LoVo (cell line): ENCODE measurements at places on chromosomes 13 and 19.
A peak's percentile ranks its signal among the peaks of the same experiment; 100 is the strongest.

DNA sequence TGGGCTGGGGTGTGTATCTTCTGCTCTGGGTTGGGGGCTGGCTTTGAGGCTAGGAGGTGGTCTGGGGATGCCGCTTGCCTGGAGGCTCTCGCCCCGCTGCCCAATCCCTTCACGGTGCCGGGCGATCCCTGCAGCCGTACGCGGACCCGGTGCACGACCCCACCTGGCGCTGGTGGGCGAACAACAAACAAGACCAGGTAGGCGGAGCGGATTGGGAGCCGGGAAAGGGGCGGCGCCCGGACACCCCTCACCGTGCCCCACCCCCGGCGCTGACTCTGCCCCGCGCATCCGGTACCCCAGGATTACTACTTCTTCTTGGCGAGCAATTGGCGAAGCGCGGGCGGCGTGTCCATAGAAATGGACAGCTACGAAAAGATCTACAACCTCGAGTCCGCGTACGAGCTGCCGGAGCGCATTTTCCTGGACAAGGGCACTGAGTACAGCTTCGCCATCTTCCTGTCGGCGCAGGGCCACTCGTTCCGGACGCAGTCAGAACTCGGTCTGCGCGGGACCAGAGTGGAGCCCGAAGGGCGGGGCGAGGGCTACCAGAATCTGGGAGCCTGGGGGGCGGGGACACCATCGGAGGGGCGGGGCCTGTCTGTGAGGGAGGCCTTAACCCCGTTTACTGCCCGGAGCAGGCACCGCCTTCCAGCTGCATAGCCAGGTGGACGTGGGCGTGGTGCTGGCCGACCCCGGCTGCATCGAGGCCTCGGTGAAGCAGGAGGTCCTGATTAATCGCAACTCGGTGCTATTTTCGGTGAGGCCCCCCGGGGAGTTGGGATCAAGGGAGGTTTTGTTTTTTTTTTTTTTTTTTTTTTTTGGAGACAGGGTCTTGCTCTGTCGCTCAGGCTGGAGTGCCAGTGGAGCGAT is 12.1 kb upstream of the PSMD8 start:
- DNase-seq: peak; percentile 52

DNA sequence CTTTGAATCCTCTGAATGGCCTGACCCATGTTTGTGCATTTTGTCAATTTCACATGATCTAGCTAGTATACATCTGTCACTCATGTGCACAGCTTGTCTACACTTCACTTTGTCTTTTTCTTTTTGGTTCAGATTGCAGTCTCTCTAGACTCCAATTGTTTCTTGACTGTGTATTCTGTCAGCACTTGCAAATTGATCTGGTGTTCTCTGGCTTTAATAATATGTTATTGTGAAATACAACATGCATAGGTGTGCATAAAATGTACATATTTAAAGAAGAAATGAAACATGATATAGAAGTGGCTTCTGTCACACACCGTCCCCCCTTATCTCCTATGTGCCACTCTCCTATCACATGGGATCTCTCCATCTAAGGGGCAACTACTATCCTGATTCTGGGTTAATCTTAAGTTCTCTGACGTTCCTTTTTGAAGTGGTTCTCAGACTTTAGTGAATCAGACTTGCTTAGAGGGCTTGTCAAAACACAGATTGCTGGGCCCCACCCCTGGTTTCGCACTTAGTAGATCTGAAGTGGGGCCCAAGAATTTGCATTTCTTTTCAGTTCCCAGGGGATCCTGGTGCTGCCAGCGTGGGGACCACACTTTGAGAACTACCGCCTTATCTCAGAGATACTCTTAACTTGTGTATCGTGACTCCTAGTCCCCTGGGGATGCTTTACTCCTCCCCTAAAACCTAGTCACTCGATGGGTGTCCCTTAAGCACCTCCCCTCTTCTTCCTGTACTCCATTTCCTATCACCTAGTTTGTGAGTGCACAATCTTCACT is 5.8 kb downstream of the KRTDAP start:
- DNase-seq: no peak

DNA sequence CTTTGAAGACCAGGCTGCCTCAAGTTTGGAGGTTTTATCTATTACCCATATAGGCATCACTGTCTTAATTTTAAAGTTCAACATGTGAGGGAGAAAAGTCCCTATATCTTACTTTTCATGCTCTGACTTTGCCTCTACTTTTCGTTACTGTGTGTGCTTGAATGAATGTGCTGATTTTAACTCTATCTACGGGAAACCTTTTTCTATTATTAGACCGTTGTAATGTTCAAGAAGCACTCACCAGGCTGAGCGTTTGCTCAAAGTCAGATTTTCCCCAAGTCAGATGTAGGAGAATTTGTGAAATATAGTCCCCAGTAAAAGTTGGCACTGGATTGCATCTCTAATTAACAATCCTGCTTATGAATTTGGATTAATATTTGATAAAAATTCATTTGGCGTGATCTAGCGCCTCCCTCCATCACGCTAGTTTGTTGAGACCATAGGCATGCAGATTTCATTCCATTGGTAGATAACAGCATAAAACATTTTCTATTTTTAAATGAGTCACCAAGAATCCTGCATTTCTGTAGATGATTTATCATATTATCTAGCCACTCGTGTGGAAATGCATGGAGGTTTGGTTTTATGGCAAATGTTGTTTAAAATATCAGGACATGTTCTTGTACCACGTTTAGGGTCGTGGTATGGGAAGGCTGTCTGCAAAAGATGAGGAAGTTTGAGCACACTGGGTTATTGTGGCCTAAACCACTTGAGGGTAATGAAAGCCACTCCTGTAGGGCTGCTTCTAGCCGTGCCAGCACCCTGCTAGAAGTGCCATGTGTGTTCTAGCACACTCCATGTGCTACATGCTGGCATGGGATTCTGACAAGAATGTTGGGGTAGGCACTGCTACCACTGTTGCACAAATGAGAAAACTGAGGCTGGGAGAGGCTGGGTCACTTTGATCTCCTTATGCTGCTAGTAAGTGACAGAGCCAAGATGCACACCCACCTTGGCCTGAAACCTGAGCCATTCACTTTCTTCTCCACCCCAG is 179.4 kb downstream of the FGF9 start:
- DNase-seq: no peak

DNA sequence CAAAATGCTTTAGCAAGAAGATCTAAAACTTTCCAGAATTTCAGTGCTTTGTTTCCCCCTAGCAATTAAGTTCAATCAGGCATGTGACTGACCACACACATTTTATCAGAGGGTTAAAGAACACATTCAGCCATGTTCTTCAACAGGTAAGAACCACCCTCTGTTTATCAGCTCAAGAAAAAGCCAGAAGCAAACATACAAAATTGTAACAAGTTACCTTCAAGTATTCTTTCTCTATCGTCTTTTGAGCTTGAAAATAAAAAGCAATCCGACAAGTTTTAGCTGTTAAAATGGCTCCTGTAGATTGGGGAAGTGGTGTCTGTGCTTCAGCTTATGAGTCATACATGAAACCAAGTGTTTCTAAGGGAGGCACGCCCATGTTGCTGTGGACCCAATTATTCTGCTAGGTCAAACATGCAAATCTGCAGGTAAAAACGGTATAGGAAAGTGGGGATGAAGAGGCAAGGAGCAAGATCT is at the start of gene ELF1:
Gene ELF1, minus strand, starts transcription at position 306 of the 477 bp plus-strand sequence. CDS start 37,262 bp downstream, outside the sequence.
- DNase-seq: peak; percentile 87

DNA sequence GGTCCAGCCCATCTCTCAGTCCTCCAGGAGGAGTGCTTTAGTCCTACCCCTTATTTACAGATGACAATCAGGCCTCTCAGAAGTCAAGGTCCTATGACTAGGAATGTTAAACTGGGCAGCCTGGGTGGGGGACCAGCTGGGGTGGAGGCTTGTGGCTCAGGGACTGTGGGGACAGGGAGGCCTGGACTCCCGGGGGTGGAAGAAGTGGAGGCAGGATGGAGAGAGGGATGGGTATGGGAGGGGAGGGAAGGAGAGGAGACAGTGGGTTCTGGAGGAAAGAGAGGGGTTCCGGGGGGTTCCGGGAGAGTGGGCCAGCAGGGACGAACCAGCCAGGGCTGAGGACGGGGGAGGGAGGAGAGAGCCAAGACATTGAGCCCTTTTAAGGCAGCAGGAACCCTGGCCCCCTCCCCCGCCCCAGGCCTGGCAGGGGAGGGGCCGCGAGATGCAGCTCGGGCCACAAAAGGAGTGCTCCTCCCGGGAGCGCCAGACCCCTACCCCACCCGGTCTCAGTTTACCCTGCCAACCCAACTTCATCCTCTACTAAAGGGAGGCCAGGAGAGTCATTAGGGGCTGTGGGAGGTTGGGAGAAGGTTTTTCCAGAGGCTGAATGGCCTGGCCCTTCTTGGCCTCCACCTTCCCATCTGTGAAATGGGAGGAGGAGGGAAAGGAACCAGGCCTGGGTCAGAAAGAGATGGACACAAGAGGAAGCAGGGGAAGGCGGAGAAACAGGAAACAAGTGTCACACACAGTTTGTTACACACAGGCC is 1.7 kb downstream of the DMPK start:
- DNase-seq: no peak
